ENCODE measurements at places on chromosomes 2 and 18. TPM values are rescaled to one million over a fixed set of nuclear protein-coding genes. Genes with fewer than 3 reads are reported as not detected.

Gene SFXN5
- total RNA-seq, result 17.1 TPM

DNA sequence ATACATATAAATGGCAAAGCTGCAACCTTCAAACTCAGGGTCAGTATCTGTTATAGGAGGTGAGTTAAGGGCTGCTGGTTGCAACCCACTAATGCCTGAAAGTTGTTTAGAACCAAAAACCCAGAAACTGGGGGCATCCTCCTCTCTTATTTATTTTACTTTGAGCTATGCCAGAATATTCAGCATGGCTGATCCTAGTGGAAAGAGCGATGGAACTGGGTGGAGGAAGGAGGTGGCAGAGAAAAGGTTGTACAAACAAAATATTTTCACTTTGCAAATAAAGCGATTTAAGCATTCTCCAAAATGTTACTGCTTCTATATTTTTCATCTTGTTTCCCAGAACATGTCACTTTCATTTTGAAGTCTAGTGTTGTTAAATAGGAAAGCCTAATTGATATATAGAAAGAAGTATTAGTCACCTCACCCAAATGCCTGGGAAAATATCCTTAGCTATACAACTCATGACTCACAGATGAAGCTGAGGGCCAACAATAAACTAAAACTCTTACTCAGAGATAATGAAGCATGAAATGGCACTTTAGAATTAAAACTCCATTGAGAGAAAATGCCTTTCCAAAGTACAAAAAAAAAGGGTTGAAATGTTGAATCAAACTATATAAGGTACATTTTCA, 251.4 kb upstream of the UBE2E3 start:
- DNase-seq, result peak; percentile 95

DNA sequence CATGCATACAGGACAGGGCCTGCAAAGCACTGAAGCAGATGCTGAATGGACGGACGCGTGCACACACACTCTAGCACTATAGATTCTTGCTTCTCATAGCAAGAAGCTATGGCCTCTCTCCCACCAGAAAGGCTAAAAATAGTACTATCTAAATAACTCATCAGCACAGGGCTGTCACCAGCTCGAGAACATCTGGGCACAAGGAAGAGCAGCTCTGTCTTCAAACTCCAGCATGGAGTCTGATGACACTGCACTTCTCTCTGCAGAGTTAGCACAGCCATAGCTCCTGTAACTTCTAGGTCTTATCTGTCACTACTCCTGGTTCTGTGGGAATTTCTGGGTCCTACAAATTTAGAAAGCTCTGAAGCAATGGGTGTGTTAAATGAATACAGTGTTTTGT, 123.5 kb downstream of the MYO5B start:
- DNase-seq, result no peak

DNA sequence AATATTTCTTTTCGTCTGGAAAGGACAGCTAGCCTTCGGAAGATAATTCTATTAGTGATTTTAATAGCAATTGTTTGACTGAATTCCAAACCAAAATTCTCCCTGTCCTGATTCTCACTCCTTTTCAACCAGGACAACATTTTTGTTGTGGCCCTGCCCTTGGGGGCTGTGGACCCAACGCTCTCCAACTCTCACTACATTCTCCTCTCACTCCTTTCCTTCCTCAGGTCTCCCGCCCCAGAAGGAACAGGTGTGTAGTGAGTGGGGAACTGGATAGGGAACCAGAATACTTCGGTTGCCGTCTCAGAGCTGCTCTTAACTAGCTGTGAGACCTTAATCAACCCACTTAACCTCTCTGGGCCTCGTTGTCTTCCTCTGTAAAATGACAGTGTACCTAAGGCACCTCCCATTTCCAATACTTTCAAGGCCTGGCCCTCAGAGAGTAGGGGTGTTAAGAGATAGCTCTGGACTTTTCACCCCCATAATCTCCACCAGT, 638 bp upstream of the ADD2 start:
- no peak for DNase-seq

Gene CSRNP3
- 0.43 TPM for total RNA-seq

- DNase-seq, result peak; percentile 76
Observed at GRCh38 chr18:73462092-73462491, 594.3 kb upstream of the NETO1 start.

GRCh38 chr18:24271381-24272228, 126.0 kb downstream of the OSBPL1A start:
- DNase-seq, result peak; percentile 85

DNA sequence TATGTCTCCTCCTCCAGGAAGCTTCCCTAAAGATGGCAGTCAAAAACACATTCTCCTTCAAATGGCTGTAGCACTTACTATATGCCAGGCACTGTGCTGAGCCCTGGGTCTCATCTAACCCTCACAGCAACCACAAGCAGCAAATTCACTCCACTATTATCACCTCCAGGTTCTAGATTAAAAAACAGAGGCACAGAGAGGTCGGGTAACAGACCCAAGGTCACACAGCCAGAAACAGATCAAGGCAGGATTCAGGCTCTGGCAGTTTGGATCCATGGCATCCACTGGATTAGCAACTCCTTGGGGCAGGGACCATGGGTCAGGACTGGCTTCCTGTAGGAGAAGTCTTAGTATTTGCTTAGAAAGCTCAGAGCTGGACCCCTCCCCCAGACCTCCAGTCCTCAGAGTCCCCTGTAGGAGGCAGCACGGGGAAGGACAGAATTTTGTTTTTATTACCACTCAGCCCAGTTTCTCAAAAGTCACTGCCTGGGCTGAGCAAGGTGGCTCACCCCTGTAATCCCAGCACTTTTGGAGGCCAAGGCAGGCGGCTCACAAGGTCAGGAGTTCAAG, 34.4 kb downstream of the ZFP36L2 start:
- peak; percentile 39 for DNase-seq

- no peak for DNase-seq
Observed at GRCh38 chr2:202847693-202848524, 23.7 kb downstream of the ICA1L start.

- no peak for DNase-seq
Observed at GRCh38 chr2:103773884-103774283, 1012.1 kb downstream of the TMEM182 start.

DNA sequence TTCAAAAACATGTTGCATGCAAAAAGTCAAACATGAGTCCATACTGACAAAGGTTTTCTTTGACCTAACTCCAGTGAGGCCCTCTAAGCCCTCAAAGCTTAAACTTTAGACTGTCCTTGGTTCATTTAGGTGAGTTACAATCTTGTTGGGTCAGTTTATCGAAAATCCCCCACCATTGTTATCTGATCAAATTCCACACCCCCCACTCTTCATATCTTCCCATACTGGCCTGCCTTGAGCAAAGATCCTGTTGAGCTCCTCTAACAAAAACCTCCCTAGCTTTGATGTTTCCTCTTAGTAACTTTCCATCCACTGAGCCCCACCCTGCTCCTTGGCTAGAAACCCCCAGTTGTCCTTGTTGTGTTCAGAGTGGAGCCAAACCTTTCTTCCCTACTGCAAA, 193.7 kb downstream of the ARHGAP28 start:
- DNase-seq, result no peak

Gene STPG4
- not detected for total RNA-seq

Gene SCN9A
- 8.3 TPM for total RNA-seq

DNA sequence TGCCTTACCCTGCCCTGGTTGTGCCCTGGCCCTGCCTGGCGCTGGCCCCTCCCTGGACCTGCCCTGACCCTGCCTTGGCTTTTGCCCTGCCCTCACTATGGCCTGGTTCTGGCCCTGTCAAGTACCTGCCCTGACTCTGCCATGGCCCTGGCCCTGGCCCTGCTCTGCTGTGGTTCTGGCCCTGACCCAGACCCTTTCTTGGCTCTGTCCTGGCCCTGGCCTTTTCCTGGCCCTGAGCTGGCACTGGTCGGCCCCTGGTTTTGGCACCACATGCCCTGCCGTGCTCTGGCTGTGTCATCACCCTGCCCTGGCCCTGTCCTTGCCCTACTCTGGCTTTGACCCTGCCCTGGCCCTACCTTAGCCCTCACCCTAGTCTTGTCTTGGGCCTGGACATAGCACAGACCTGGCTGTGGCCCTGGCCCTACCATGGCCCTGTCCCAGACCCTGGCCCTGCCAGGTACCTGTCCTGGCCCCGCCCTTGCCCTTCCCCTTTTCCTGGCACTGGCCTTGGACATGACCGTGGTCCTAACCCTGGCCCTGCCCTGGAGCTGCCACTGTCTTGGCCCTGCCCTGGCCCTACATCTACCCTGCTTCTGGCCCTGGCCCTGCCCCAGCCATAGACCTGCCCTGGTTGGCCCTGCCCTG, 4.8 kb upstream of the ANKRD62 start:
- DNase-seq, result no peak

- DNase-seq, result no peak
Observed at GRCh38 chr2:226325526-226325925, 474.1 kb downstream of the IRS1 start.

Gene GAL3ST2
- not detected for total RNA-seq

Gene ACOXL
- not detected for total RNA-seq

Gene FIGN
- 0.76 TPM for total RNA-seq

- DNase-seq, result peak; percentile 0
Observed at GRCh38 chr18:27136208-27136535, 48.9 kb downstream of the CHST9 start.

DNA sequence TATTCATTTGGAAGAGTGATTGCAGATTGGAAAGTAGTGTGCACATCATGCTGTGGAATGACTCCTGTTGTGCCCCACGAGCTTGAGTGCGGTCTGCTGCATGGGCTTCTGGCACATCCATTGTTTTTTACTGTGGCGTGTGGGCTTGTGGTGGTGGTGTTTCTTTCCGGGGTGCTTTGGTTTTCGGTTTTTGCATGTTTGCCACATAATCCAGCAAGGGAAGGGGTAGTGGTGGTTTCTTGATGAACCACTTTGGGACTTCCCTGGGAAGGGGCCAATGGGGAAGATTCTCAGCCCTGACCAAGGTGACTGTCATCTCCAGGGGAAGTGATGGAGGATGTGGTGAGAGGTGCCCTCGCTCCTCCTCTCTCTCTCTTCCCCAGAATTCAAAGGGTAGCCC, 57.0 kb downstream of the COA5 start:
- DNase-seq, result no peak

DNA sequence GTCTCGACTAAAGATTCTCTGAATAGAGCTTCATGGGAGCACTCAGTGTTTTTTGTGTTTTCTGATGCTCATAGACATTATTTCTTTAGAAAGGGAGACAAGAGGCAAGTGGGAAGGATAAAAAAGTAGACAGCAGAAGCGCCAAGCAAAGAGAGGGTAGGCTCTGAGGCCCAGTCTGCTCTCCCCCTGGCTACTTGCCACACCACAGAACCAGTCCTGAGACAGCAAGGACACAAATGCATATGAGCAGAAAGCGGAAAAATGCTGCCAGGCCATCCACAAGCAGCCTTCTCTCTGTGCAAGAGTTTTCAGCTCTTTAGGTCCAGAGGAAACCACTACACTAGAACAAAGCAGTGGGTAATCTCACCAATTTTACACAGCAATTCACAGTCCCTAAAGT, 285.4 kb downstream of the ZNF521 start:
- no peak for DNase-seq

- no peak for DNase-seq
Observed at GRCh38 chr2:96431319-96431718, 73.8 kb downstream of the NEURL3 start.

GRCh38 chr2:238730001-238730669, 117.8 kb upstream of the TWIST2 start:
- no peak for DNase-seq

DNA sequence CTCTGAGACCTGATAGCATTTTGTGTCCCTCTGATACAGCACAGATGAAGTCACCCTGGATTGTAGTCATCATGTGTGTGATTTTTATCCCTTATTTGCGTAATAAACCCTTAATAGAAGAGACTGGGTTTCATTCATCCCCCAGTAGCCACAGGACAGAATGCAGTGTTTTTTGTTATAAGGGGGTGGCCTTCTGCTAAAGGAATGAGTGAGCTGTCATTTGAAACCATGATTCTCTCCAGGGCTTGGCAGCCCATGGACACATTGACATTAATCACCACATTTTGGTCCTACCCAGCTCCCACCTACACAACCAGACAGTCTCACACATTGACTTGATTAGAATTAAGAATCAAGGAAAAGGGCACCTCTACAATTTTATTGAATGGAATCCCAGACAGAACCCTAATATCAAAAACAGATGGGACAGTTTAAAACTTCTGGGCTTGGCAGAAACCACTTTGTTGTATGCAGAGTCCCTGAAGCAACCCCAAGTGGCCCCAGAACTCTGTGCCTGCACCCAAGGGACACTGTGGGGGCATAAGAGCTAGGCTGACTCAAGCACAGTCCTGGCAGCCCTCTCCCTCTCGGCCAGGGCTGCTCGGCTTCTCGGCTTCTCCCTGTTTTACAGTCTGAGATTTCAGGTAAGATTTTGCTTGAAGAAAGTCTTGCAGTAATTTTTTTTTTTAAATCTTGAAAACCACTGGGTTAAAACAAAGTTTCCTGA, 254.0 kb upstream of the SLC14A2 start:
- DNase-seq, result peak; percentile 81

Gene BMP10
- not detected for total RNA-seq

- DNase-seq, result peak; percentile 78
Observed at GRCh38 chr2:229370509-229370908, 99.4 kb upstream of the PID1 start.

Gene PDCD1
- not detected for total RNA-seq

- no peak for DNase-seq
Observed at GRCh38 chr18:41449612-41450011, 505.4 kb upstream of the PIK3C3 start.

Gene LRRTM1
- total RNA-seq, result not detected

Gene ASTL
- not detected for total RNA-seq

- DNase-seq, result peak; percentile 78
Observed at GRCh38 chr2:224948859-224949258, 93.4 kb downstream of the DOCK10 start.

GRCh38 chr2:222835143-222835822, 25.6 kb upstream of the ACSL3 start:
- peak; percentile 8 for DNase-seq

DNA sequence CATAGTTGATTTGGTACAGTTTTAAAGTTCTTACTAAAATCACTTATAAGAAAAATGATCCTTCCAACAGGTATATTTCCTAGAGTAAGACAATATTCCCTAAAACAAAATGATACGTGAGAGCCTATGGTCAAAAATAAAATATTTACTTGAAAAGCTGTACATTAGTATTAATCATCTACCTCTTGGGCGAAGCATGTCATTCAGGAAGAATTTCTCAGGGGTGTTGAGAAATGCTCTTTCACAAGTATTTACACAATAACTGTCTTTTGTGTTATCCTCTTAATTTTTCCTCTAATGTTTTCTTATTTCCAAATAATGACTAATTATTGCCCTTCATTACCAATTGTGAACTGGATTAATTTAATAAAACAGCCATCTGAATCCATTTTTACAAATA, 466.3 kb downstream of the SATB2 start:
- DNase-seq, result no peak

DNA sequence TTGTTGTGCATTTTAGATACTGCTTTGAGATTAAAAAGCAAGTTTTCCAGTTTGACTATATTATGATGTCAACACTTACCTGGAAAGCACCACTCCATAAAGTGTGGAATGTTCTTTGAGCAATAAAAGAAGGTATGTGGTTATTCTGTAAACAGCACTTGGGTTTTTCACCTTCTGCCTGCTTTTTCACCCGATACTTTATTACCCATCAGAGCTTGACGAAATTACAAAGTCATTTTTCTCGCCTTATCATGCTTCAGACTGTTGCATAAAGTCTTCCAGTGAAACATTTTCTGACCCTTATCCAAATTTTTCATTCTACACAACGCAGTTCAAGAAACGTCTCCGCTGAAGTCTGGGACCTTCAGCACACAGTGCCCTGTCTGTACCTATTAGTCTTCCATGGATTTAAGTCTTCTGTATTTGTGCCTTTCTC, 25.2 kb downstream of the CAB39 start:
- no peak for DNase-seq

Gene PARD6G
- total RNA-seq, result 0.22 TPM

Gene BCL2
- total RNA-seq, result 1.5 TPM

Measured in GM23248 (cell line).